ENCODE measurements at places on chromosomes 11 and 22.

DNA sequence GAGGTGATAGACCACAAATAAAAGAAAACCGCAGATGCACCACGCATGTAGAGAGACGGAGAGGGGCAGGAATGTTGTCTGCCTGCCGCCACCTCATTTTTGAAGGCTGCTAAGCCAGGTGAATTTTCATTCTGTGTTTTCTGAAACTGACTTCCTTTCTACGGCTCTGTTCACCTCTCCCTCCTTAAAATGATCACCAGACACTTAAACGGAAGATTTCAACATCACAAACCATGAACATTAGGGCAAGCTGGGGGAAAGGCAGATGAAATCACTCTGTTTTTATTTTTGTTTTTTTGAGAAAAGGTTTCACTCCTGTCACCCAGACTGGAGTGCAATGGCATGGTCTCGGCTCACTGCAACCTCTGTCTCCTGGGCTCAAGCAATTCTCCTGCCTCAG is 232.4 kb downstream of the MIAT start:
- DNase-seq, result no peak

GRCh38 chr22:38569181-38569971 is 607 bp downstream of the DMC1 start:
- no peak for DNase-seq

GRCh38 chr22:20089977-20090729 is 10.1 kb downstream of the DGCR8 start:
- no peak for DNase-seq

DNA sequence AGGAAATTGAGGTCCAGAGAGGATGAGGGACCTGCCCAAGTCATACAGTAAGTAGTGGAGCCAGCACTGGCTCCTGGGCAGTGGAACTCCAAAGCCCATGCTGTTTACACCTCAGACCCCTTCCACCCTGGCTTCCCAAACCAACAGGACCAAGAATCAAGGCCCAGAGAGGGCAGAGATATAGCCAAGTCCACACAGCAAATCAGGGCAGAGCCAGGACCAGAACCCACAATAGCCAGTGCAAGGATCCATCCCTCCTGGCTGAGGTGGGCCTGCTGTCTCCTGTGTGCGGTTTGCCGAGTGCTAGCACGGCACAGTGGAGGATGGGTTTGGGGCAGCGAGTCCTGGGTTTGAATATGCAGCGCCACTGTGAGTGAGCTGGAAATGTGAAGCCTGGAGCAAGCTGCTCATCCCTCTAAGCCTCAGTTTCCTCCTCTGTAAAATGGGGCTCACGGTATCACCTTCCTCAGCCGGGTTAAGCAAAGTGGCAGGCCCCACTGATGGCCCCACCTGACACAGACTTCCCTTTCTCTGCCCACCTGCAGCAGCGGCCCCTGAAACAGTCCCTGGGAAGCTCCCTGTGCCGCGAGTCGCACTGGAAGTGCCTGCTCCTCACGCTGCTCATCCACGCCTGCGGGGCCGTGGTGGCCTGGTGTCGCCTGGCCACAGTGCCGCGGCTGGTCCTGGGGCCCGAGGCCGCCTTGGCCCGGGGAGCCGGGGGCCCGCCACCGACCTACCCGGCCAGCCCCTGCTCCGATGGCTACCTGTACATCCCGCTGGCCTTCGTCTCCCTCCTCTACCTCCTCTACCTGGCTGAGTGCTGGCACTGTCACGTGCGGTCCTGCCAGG is 2.3 kb downstream of the TMEM151A start:
- DNase-seq, result no peak

DNA sequence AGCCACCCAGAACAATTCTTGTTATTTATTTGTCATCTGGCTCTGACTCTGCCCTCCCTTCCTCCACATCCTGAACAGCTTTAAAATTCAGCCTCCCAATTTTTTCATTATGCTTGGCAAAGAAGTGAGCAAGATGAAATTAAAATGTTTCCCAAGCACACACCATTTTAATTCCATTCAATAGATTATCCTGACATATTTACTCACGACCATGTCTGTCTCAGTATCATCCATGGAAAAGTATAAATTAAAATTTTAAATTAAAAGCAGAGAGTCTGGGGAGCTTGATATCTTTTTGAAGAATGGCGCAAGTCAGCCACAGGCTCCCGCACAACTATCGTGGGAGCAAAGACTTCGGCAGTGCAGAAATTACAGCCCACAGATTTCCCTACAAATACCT is 862.4 kb downstream of the OPCML start:
- DNase-seq, result no peak

DNA sequence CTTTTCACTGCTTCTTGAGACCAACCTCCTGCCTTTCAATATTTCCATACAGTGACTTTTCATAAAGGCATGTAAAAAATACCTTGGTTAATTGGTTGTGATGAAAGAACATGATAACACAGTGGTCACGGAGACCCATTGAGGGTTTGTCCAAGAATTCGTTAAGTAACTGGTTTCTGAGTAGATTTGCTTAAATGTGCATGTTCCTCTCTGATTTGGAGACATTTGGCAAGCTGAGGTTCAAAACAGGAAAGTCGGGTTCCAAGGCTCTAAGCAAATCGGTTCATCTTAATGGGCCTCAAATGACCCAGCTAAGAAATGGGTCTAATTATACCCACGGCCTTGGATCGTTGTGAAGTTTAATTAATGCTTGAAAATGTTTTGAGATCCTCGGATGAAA is 36.9 kb upstream of the CCND1 start:
- no peak for DNase-seq

- DNase-seq, result peak; percentile 88
Observed at GRCh38 chr11:48055292-48056132, 75.2 kb downstream of the PTPRJ start.

Data from DMS79 treated with DMSO at 0.1 percent for 48 hours (cell line).